ENCODE measurements at places on chromosomes 12 and 14.

- no peak for DNase-seq
Observed at GRCh38 chr14:102283631-102284129, 21.3 kb downstream of the MOK start.

GRCh38 chr14:77148510-77149231 is 7.1 kb upstream of the ZDHHC22 start:
- no peak for DNase-seq

DNA sequence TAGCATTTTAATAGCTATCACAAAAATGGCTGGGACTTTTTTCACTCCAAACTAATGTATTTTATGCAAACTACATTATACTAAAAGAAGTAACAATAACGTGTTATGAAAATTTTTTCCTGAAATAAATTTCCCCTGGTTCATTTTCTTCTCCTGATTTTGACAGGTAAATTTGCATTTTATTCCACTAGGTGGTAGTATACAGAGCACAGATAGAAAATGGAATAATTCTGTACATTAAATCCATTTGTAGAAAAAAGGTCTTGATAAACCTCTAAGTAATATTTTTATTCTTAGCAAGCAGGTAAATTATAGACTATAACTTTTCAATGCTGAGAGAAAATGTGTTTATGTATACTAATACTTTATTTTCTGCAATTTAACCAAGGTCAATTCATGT is 96.5 kb downstream of the BCAT1 start:
- no peak for DNase-seq

DNA sequence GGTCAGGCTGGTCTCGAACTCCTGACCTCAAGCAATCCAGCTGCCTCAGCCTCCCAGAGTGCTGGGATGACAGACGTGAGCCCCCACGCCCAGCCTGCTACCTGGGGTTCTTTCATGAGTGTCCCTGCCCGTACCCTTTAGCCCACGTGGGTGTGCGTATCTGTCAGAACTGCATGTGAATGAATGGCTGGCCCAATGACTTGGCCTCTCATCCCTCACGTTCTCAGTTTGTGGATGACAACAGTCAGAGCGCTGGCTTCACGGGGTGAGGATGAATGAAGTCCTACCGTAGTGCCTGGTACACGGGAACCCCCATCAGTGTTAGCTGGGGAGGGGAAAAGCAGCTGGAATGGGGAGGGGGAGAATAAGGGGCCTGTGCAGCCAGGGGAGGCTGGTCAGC is 16.1 kb upstream of the ZDHHC22 start:
- DNase-seq, result no peak

- DNase-seq, result no peak
Observed at GRCh38 chr14:23605931-23606585, 27.5 kb upstream of the JPH4 start.

DNA sequence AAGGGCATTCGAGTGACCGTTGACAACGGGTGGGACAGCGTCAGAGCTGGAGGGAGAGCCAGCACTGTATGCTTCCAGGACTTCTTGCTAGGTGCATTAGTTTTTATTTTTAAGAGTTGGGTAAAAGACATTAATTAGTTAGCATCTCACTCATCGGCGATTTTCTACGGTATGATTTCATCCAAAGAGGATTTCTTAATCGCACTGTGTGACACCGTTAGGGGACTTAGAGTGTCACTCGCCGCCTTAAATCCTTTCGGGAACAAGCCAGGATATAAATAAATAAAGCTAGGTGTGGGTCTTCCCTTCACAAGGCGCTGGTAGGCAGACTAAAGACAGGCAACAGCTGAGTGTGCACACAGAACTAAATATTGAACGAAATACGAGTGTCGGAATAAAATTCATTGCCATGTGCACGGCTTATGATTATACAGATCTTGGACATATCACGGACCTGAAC is 869 bp upstream of the NOVA1 start:
- no peak for DNase-seq

DNA sequence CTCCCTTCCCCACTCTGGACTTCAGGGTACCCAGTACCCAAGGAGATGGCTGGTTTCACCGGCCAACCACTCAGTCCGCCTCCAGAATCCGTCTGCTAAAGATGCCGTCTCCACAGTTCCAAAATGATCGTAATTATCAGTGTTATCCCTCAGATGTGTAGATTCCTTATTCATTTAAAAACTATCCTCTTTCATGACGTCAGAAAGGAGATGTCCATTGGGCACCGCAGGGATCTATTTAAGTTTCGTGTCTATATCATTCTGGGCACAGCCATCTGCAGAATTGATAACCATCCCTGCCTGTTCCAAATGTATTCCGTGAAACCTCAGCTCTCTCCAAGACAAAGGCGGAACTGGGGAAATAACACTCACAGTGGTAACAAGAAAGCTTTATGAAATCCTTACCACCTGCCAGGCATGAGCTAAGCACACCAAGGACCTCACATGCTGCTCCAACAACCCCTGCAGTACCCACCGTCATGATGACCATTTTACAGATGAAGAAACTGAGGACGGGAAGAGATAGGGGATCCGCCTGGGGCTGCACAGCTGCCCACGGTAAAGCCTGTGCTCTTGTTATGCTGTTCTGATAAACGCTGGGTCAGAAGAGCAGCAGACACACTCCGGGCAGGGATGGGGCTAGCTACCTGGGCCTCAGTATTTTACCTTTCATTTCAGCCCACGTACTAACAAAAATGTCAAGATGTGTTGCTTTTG is 90.0 kb downstream of the BCL11B start:
- no peak for DNase-seq

- no peak for DNase-seq
Observed at GRCh38 chr12:84911271-84912197, 1.1 kb downstream of the SLC6A15 start.

DNA sequence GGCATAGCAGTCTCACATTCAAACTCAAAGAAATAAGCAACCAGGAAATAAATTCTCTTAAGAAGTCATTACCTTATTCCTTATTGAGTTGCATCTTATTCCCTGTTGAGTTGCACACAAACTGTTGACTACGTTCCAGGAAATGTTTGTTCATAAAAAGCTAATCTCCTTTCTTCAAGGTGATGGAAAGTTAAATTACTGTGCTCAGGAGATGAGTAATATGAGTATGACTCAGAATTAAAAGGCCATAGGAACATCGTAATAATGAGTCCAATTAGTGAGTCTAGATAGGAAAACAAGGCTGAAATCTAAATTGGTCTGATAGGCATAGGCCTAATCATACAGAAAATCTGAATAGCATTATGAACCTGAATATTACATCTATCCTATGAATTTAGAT is 203.1 kb downstream of the SLC2A13 start:
- no peak for DNase-seq

DNA sequence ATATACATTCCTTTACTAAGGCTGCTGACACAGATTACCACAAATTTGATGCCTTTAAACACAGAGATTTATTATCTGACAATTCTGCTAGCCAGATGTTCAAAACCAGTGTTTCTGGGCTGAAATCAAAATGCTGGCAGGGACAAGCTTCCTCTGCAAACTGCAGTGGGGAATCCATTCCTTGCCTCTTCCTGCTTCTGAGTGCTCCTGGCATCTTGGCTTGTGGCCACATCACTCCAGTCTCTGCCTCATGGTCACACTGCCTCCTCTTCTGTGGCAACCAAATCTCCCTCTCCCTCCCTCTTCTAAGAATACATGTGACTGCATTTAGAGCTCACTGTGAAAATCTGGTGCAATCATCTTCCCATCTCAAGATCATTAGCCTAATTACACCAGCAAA is 235.7 kb downstream of the TTC8 start:
- DNase-seq, result no peak

GRCh38 chr12:38587594-38587993 is 271.0 kb downstream of the ALG10B start:
- no peak for DNase-seq

GRCh38 chr14:104788161-104788818 is 7.3 kb downstream of the AKT1 start:
- no peak for DNase-seq

DNA sequence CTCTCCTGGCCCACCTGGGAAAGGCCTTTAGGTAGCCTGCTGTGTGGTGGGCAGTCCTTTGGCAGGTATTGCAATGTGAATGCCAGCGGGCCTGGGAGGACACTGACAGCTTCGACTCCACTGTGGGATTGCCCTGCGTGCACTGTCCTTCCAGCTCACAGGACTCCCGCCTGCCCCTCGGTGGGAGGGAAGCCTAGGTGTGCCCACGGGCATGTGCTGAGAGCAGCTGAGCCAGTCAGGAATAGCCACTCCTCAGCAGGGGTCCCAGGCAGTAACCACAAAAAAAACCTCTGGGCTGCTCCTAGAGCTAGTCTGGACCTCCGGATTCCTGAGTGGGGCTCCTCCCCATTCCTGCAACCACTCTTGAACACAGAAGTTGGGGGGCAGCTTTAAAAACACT is 278.2 kb downstream of the FOXN3 start:
- no peak for DNase-seq

DNA sequence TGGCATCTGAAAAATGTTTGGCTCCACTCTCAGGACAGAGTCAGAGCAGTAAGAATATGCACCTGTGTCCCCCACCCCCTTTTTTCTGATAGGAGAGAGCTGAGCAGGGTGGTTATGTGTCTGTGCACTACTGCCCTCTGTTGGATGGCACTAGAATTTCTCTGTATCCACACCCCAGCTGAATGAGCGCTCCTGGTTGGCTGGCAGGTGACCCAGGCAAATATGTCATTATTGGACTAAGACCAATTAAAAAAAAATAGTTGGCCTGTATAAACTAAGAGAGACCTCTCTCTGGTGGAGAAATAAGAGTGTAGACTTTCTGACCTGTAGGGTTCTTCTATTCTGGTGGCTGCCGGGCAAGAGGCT is 107.0 kb downstream of the PTCSC3 start:
- no peak for DNase-seq

DNA sequence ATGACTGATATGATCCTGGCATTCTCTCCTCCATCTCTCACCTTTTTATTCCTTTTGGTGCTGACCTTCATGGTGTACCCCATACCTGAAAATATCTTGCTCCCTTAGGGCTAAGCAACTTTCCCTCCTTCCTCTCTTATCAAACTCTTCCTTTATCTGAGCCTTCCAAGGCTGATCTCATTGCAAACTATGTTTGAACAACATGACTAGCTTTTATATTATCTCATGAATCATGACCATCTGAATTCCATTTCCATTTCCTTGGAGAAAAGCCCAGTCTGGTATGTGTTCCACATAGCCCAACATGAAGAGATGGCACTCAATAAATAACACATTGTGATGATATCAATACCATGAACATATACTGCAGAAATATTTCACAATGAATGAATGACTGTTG is 111.6 kb downstream of the TSPAN8 start:
- DNase-seq, result no peak

GRCh38 chr14:89566644-89567415 is 149.8 kb upstream of the FOXN3 start:
- no peak for DNase-seq

- DNase-seq, result no peak
Observed at GRCh38 chr12:125053821-125054220, 11.4 kb upstream of the AACS start.

DNA sequence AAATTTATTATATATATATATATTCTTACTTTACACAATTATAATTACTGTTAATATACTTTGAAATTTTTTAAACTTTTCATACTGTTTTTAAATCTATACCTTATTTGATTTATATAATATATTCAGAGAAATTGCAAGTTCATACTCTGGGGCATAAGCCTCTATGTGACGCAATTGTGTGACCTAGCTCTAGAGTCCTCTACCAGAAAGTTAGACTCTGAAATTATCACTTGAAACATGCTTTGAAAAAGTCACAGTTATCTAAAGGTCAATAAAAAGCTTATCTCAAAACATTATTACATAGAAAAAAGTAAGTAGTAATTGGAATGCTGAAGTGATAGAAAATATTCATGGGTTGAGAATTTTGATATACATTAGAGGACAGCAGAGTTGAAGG is 93.8 kb downstream of the LIN7A start:
- DNase-seq, result no peak

DNA sequence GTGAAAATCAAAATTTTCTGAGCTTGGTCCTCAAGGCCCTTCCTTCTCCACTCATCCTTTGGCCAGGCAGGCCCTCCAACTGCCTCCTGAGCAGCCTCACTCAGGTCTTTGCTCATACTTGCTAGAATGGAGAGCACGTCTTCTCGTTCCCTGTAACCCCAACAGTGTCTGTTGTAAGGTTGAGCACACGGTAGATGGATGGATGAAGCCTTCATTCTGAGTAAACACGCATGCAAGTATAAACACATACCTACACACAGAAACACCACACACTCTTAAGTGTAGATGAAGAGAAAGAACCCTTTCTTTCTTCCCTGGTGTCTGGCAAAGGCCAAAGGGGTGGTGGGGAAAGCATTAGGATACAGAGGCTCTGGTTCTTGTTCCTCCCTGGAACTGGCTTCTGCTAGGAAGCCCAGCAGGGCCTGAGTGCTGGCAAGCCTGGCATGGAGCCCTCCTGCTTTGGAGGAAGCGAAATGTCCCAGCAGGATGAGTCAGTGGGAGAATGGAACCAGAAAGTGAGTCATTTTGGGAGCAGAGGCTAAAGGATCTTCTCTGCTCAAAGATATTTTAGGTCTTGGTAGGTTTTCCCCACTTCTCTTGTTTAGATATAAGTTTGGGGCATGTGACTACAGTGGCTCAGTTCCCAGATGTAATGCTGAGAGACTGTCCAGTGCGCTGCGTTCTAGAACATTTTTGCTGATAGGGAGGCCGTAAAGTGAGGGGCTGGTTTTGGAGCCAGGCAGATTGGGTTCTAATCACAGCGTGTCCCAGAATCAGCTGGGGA is 127.4 kb downstream of the CACNA1C start:
- no peak for DNase-seq

GRCh38 chr14:21525962-21526671 is at the start of gene SALL2:
TSS of gene SALL2 (minus strand) at chr14:21526346. CDS start at chr14:21526127, 219 bp downstream.
- peak; percentile 57 for DNase-seq

DNA sequence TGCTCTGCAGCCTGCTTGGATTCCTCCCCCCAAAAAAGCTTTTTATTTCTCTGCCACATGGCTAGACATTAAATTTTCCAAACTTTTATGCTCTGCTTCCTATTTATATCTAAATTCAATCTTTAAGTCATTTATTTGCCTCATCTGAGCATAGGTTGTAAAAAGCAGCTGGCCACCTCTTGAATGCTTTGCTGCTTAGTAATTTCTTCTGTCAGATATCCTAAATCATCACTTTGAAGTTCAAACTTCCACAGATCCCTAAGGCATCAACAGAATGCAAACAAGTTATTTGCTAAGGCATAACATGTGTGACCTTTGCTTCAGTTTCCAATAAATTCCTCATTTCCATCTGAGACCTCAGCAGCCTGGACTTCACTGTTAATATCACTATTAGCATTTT is 209.6 kb downstream of the FSCB start:
- DNase-seq, result no peak

GRCh38 chr12:4107436-4107878 is 166.1 kb upstream of the CCND2 start:
- peak; percentile 66 for DNase-seq

DNA sequence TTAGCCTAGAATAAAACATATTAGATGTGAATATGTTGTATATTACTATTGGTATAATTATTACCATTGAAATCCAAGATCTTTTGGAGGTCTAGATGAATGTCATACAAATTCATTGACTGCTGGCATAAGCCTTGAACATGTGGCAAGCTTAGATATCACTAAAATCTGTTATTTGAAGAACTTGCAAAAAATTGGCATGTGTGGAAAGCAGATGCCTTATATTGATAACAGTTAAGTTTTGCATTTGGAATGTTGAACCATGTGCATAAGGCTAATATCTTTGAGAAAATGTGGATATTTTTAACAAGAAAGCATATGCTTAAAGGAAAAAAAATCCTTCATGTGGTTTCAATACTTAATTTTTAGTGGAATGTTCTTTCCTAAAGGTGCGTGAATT is 203.6 kb upstream of the PRICKLE1 start:
- DNase-seq, result no peak

GRCh38 chr12:92898755-92899154 is 30.3 kb downstream of the EEA1 start:
- DNase-seq, result no peak
